ENCODE measurements at places on chromosomes 13 and 19.

DNA sequence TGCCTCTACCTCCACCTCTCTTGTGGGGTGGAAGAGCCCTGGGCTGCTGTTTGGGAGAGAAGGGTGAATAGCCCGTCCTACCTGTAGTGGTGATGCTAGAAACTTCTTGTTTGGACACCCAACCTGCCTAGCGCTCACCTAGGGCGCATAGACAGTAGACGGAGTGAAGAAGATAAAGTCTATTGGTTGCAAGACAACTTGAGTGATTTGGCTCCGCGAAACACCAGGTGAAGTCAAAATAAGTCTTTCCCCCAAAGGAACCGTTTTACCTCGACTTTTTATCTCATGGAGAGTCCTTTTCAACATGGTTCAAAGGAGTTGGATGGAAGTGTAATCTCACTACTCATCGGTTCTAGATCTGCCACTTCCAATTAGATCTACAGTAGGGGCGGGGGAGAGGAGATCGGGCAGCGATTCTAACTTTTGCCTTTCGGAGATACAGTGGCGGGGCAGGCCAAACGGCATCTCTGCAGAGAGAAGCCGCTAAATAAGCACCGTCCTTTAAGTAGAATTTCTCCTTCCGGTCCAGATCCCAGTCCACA, 694 bp upstream of the ZIC5 start:
- no peak for DNase-seq

DNA sequence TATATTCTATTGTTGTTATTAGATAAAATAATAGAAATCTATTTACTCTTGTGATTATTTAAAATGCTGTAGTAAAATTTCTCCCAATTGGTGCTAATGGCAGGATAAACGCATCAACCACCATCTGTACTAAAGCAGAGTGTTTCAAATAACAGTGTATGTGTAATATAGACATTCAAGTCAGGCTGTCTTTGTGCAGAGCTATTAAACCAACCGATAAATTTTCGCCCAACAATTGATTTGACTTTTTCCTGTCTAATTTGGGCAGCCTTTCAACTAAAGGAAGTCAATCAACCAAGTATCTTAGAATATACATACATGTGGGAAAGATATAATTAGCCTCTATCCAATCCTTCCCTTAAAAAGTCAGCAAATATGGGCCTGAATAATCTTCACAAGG, 5.8 kb downstream of the AMER2 start:
- DNase-seq, result no peak

DNA sequence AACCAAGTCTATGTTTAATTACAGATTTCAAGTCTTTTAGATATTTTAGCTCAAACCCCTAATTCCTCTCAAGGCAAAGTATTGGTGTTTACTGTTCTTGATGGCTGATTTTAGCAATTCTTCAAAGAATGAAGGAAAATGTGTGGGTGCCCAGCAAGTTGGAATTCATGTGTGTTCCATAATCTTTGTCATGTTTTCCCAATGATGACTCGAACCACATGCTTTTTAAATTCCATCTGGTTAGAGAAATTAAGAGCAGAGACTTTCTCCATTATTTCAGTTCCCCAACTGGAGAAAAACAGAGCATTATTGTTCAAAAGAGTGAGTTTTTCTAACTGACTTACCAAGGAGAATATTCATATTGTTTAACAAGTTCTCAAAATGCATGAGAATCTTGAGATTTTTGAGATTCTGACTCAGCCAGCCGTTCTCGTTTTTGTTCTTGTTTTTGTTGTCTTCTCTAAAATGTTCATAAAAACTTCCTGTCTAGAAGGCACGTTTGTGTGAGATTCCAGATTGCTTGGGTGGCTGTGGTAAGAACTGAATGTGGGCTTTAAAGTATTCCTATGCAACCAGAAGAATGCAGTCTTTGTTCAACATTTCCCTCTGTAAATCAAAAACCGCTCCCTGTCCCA, 404.7 kb downstream of the IRS2 start:
- no peak for DNase-seq

- DNase-seq, result no peak
Measured at GRCh38 chr19:11349171-11349570, 2.9 kb downstream of the CCDC159 start.

GRCh38 chr13:78398743-78399410, 204.5 kb downstream of the POU4F1 start:
- DNase-seq, result no peak

- DNase-seq, result no peak
Measured at GRCh38 chr13:59562924-59563323, 600.8 kb downstream of the DIAPH3 start.

GRCh38 chr19:10505583-10506229, 2.5 kb upstream of the KEAP1 start:
- peak; percentile 70 for DNase-seq
